Sigmoid colon (tissue), 7 donors: ENCODE measurements at places on chromosomes 1 and 21. TPM values are rescaled to one million over a fixed set of nuclear protein-coding genes. Genes with fewer than 3 reads are reported as not detected.
A peak's percentile ranks its signal among the peaks of the same experiment; 100 is the strongest.

The PPIE gene
- 43.7 TPM for total RNA-seq

DNA sequence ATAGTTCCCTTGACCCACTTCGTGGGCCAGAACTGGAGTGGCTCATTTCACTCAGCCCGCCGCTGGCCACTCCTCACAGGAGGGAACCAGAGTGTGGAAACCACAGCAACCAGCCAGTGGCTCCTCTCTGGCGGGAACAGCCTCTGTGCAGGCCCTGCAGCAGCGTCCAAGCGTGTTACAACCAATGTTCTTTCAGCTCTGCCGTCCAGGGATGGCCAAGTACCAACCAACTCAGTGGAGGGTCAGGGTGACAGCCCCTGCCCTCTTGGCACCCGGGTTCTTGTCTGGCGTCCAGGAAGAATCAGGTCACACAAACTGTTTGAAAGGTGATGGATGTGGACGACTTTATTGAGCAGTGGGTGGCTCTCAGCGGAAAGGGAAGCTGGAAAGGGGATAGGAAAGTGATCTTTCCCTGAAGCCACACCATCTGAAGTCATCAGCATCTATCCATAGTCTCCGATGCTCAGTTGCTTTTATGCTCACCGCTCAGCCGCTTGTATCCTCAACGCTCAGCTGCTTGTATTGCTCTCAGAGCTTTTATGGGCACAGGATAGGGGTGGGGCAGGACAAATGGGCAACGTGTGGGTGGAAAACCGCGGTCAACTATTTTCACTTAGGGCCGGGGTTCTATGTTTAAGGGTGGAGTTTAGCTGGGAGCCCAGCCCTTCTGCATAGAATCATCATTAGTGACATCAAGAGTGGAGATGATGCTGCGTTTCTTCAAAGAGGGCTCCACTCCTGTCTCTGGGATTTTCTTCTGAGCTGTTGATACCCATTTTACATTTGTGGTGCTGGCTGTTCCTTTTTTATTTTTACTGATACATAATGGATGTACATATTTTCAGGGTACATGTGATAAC is 250.2 kb downstream of the RRAGC start:
- H3K27ac ChIP-seq, result no peak overlapping the region
- no peaks in the 10 kb centered on the region for H3K4me1 ChIP-seq
- H3K27me3 ChIP-seq, result no peaks in the 10 kb centered on the region
- H3K4me3 ChIP-seq, result no peak overlapping the region
- H3K36me3 ChIP-seq, result no peaks in the 10 kb centered on the region

DNA sequence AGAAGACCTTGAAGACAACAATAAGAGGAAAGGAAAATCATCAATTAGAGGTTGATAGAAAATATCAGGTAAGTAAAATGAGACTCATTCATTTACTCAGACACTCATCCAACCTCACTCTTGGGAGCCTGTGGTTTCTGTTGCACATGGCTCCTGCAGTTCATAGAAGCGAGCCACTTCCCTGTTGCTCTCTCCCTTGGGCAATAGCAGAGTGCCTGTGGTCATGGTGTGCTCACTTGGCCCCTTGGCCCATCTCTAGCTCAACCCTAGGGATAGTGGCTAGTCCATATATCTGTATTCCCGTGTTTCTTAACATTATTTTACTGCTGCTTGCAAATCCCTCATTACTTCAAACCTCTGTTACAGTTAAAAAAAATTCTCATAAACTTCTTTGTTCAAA is 368.6 kb downstream of the PTPRC start:
- no peaks in the 10 kb centered on the region for H3K36me3 ChIP-seq
- DNase-seq, result no peak
- H3K4me1 ChIP-seq, result no peaks in the 10 kb centered on the region
- no peak overlapping the region for H3K27ac ChIP-seq

GRCh38 chr21:34042735-34043134 is 30.6 kb upstream of the MRPS6 start:
- H3K4me1 ChIP-seq, result no peaks in the 10 kb centered on the region
- H3K36me3 ChIP-seq, result no peaks in the 10 kb centered on the region
- no peak overlapping the region for H3K27ac ChIP-seq
- DNase-seq, result no peak
- no peak overlapping the region for H3K4me3 ChIP-seq

The TMEM52 gene
- 3.5 TPM for total RNA-seq

DNA sequence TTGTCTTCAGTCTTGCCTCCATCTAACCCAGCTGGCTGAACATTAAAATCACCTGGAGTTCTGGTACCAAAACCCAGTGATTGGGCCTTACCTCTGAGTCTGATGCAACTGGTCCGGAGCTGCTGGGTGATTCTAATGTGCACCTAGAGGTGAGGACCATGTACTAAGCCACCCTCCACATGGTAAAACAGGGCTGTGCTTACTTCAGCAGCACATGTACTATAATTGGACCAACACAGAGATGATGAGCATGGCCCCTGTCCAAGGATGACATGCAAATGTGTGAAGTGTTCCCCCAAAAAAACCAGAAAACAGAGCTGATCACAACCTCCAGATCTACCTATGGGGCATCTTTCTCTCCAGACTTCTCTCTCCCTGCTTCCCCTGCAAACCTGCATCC is 37.0 kb downstream of the ELK4 start:
- no peak overlapping the region for H3K27ac ChIP-seq
- DNase-seq, result no peak
- no peak overlapping the region for H3K4me3 ChIP-seq
- H3K27me3 ChIP-seq, result no peaks in the 10 kb centered on the region
- H3K4me1 ChIP-seq, result peaks cover 28% of the 10 kb centered on the region

DNA sequence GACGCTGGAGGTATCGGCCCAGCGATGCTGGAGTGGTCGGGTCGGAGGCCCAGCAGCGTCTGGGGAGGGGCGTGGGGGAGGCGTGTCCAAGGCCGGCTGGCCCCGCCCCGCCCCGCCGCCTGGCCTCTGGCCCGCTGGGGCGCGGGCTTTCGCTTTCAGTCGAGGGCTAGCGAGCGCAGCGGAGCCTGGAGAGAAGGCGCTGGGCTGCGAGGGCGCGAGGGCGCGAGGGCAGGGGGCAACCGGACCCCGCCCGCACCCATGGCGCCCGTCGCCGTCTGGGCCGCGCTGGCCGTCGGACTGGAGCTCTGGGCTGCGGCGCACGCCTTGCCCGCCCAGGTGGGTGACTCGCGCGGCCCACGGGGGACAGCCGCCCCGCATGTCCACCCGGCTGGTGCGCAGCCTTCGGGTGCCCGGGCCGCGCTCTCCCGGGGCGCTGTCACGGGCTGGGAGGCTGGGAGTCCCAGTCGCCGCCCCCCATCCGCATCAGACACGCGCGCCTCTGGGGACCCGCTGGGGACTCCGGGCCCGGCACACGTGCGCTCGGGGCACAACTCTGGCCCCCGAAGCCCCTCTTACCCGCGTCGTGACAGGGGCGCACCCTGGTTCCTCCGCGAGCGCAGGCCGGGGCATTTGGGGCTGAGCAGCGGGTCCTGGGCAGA is at the start of gene TNFRSF1B:
Gene TNFRSF1B (plus strand): TSS at position 158 of the 659 bp plus-strand sequence. CDS start 101 bp downstream, at position 259.
- H3K4me3 ChIP-seq, result peak within 1 kb of the TSS; percentile 51
- peak within 1 kb of the TSS; percentile 72 for H3K27ac ChIP-seq
- DNase-seq, result peak; percentile 80
- no peaks in the 10 kb centered on the region for H3K4me1 ChIP-seq
- peaks cover 28% of the 10 kb centered on the region for H3K27me3 ChIP-seq

DNA sequence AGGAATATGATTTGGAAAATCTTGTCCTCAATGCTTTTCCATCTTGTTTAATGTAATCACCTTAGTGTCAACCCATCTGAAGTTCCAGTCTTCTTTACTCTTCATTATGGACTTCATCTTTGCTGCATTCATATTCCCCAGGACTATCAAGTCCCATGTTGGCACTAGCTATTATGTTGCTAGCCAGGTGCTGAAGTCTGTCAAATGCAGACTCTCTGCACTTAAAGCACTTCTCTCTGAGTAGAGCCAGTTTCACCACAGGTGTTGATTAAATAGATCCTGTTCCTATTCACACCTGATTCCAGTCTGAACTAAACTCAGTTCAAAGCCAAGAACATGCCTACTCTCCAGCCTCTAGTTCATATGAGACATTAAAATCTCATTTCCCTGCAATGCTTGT is 75.0 kb upstream of the PKN2 start:
- H3K4me3 ChIP-seq, result no peak overlapping the region
- DNase-seq, result no peak
- H3K4me1 ChIP-seq, result no peaks in the 10 kb centered on the region
- no peak overlapping the region for H3K27ac ChIP-seq

DNA sequence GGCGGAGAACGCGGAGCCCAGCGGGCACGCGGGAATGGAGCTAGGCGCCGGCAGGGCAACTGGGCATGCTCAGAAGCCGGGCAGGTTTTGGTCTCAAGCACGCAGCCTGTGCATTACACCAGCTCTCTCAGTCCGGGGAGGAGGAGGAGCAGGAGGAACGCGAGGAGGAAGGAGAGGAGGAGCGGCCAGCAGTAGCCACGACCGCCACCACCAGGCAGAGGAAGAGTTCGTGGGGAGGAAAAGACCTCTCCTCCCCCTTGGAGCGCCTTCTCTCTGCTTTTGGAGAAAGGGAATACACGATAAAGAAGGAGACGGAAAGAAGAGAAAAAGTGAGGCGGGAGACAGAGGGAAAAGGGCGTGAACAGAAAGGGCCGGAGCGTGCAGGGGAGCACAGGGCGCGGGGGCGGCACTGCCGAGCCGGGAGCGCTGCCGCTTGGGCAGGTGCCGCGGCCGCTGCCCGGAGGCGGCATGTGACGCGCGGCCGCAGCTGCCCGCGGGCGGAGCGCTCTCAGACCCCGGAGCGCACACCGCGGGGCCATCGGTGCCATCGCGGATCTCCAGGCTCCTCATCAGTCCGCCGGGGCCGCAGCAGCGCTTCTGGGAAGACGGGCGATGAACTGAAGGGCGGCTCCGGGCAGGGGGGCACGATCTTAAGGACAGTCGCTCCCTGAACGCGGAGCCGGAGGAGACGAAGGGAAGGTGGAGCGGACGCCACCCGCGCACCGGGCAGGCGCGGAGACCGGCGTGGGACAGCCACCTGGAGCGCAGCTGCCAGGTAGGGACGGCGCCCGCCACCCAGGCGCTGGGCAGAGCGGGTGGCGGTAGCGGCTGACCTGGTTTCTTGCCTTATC is at the start of gene CHRM3:
Gene CHRM3 (plus strand): TSS at position 116 of the 851 bp plus-strand sequence. CDS start 520,884 bp downstream, outside the sequence.
- DNase-seq, result peak; percentile 90
- H3K4me3 ChIP-seq, result peak within 1 kb of the TSS; percentile 91
- no peaks in the 10 kb centered on the region for H3K36me3 ChIP-seq
- peaks cover 7% of the 10 kb centered on the region for H3K4me1 ChIP-seq

The SYDE2 gene
- total RNA-seq, result 39.3 TPM

DNA sequence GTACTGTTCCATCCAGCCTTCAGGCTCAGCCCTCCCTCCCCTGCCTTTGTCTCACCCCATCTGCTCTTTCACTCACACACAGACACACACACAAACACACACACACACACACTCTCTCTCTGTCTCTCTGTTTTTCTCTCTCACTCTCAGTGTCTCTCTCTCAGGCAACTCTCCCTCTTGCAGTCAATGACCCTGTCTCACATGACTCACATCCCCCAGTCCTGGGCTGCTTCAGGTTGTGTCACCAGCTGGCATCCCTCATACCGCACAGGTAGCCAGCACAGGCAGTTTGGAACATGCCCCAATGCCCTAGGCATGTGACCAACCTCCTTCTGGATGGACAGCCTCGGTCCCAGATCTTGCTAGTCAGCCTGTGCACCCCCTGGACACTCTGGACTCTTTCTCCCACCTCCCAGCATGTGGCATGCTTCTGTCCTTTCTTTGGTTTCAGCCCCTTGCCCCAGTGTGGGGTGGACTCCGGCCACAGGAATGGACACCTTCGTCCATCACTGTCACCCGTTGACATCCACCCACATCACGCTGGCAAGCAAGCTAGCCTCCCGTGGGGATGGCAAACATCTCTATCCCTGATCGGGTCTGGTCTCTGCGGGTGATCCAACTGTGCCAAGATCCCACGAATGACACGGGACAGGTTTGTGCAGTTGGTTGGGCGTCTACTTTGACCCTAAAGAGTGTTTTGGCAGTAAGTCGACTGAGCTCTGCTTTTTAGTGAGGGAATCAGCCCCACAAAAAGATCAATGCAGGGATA is 23.4 kb upstream of the FCGR2A start:
- no peaks in the 10 kb centered on the region for H3K36me3 ChIP-seq
- no peak for DNase-seq
- H3K4me3 ChIP-seq, result no peak overlapping the region
- H3K4me1 ChIP-seq, result no peaks in the 10 kb centered on the region
- no peak overlapping the region for H3K27ac ChIP-seq

The RGSL1 gene
- not detected for total RNA-seq

DNA sequence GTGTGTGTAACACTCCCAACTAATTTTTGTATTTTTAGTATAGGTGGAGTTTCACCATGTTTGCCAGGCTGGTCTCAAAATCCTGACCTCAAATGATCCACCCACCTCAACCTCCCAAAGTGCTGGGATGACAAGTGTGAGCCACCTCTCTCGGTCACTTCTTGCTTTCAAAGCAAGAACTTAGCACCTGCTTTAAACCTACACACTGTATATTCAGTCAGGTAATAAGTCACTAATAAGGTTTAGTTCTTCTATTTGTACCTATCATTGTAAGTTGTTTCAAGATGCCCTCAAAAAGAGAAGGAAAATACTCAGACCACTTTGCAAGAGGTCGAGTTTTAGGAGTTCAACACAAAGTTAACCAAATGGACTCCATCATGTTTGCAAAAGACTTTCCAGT is 431.3 kb downstream of the MRPL39 start:
- no peaks in the 10 kb centered on the region for H3K36me3 ChIP-seq
- no peaks in the 10 kb centered on the region for H3K4me1 ChIP-seq
- no peak overlapping the region for H3K27ac ChIP-seq
- DNase-seq, result no peak
- H3K27me3 ChIP-seq, result no peaks in the 10 kb centered on the region

DNA sequence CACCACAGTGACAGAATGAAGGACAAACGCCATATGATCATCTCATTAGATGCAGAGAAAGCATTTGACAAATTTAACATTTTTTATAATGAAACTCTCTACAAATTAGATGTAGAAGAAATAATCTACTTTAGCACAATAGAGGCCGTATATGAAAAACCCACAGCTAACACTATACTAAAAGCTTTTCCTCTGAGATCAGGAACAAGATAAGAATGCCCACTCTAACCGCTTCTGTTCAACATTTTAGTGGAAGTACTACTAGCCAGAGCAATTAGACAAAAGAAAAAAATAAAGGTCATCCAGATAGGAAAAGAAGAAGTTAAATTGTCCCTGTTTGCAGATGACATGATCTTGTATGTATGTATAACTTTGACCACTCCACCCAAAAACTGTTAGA is 109.7 kb downstream of the SLC35F3 start:
- no peaks in the 10 kb centered on the region for H3K36me3 ChIP-seq
- no peaks in the 10 kb centered on the region for H3K27me3 ChIP-seq
- H3K27ac ChIP-seq, result no peak overlapping the region
- no peaks in the 10 kb centered on the region for H3K4me1 ChIP-seq
- no peak for DNase-seq

The CHD1L gene
- 27.4 TPM for total RNA-seq

- peaks cover 26% of the 10 kb centered on the region for H3K4me1 ChIP-seq
- peak; percentile 90 for DNase-seq
- peak overlapping the region; percentile 94 for H3K27ac ChIP-seq
- no peaks in the 10 kb centered on the region for H3K36me3 ChIP-seq
- no peaks in the 10 kb centered on the region for H3K27me3 ChIP-seq
Measured at GRCh38 chr21:41168391-41169257, 664 bp downstream of the BACE2 start.

The IL6R gene
- 22.9 TPM for total RNA-seq
